ENCODE measurements at places on chromosomes 7 and 10. TPM values are rescaled to one million over a fixed set of nuclear protein-coding genes. Genes with fewer than 3 reads are reported as not detected.

Gene TMEM229A
- total RNA-seq, result not detected

Gene ZC3HAV1L
- total RNA-seq, result 11.1 TPM

Gene CCAR1
- 57.5 TPM for total RNA-seq

Gene OR2A42
- total RNA-seq, result not detected

Gene MSRB2
- 24.2 TPM for total RNA-seq

Gene ADCY1
- total RNA-seq, result 6.6 TPM

Gene AFAP1L2
- 207 TPM for total RNA-seq

Gene ASB4
- total RNA-seq, result not detected

Gene ELFN1
- 3.9 TPM for total RNA-seq

Gene LBX1
- not detected for total RNA-seq

Gene GTF2IRD1
- total RNA-seq, result 4.1 TPM

Gene CHST15
- total RNA-seq, result 121 TPM

Gene PHYHIPL
- not detected for total RNA-seq

Measured in spleen (tissue), 13 donors.